NCI-H2081 (cell line): ENCODE measurements at places on chromosomes 7 and 10.

GRCh38 chr10:21199501-21199900, 302.4 kb upstream of the NEBL start:
- no peak for DNase-seq

- no peak for DNase-seq
These were observed 131.4 kb downstream of the ADAM12 start for GRCh38 chr10:126256864-126257263.

- no peak for DNase-seq
These were observed 7.0 kb upstream of the PTPRE start for GRCh38 chr10:127899766-127900387.

DNA sequence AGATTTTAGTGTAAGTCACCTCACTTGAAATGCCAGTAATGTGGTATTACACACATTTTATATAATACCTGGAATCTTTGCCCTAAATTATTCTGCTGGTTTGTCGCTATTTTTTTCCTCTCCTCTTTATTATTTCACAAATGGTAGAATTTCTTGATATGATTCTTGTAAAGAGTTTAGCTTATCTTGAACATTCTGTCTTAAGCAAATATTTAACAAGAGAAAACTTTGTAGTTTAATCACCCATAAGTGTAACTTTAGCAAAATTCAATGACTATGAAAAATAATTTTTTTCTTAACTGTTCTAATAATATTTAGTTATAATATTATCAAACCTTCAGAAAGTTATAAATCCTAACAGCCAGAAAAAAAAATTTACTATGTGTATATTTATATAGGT, 56.7 kb downstream of the NHLRC2 start:
- DNase-seq = no peak

DNA sequence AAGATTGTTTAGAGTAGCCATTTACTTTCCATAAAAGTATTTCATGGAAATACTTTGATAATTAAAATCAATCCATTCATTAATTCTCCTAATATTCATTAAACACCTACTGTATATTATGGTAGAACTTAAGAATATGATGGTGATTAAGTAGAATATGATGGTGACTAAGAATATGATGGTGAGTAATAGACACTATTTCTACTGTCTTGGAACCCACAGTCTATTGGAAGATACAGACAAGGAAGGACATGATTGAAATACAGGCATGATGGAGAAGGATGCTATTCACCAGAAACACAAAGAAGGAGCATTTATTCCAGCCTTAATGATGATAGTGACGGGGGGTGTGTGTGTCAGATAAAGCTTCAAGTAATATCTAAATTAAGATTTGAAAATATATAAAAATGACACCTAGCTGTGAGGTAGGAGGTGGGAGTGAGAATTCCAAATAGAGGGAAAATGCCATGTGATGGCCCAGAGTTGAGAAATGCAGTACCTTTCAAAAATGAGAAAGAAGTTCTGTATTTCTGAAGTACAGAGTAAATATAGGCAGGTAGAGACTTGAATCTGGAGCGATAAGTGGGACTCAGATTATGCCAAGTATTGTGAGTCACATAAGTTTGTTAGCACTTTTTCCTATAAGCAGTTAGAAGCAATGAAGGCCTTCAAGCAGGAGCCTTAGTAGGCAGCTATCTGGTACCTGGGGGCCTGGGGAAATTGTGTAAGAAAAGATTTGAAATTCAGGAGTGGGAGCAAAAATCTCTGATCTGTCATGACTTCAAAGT, 12.5 kb upstream of the CDK13 start:
- no peak for DNase-seq
